Fibroblast of skin of right quadriceps (primary cell): ENCODE measurements at places on chromosomes 2 and 18.

- peak; percentile 1 for DNase-seq
Measured at GRCh38 chr2:215059724-215060123, 78.7 kb downstream of the ABCA12 start.

- DNase-seq: no peak
Measured at GRCh38 chr2:181177376-181177775, 197.0 kb downstream of the UBE2E3 start.

GRCh38 chr18:40371673-40372072 lies 1583.4 kb upstream of the PIK3C3 start:
- peak; percentile 90 for DNase-seq

- DNase-seq: no peak
Measured at GRCh38 chr2:160105366-160105765, 43.0 kb upstream of the PLA2R1 start.

DNA sequence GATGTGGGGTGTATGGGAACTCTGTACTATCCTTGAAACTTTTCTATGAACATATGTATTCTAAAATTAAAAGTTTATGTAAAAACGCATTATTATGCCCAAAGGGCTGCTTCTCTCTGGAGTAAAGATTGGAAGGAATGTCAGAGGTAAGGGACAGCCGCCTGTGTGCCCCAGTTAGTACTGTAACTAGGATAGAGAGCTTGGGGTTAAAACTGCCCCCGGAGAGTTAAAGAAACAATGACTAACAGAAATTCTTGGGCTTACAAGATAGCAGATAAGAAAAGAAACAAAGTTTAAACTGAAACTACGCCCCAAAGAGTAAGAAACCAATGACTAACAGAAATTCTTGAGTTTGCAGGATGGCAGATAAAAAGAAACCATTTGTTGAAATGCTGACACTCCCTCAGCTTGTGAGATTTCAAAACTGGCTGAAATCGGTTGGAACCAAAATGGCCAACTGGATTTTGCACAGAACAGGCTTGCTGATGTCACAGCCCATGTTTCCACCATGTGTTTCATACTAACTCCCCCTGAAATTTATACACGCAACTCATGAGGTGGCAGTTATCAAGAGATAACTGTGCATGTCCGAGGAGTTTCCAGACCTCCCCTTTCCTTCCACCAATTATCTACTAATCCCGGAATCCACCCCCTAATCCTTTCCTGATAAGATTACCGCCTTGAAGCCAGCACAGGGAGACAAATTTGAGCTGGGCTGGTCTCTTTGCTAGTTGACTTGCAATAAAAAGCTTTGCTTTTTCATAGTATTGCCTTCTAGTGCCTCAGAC lies 8.7 kb upstream of the TXNDC2 start:
- DNase-seq: peak; percentile 87
